ENCODE measurements at places on chromosomes 12 and 14. TPM values are rescaled to one million over a fixed set of nuclear protein-coding genes. Genes with fewer than 3 reads are reported as not detected.

DNA sequence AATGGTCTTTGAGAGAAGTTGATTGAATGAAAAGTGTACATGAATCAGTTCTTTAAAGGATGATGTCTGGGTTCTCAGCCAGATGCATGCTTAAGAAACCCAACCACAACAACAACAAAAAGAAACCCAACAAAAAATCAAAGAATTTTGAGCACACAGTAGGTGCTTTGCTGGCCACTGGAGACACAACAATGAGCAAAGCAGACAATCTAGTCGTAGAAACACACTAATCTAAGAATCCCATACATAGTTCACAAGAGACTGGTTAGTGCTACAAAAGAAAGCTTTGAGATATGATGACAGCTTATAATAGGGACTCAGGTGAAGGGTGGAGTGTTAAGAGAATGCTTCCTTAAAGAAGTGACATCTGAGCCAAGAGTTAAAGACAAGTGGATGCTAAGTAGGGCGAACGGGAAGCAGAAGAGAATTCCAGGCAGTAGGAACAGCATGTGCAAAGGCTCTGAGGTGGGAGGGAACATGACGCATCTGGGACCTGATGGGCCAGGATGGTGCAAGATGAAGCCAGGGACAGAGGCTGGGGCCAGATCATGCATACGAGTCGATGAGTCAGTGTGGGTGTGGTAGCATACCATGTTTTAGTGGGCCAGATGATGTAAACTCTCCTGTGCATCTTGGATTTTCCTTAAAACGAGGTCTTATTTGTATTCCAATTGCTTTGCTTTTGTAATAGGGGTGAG, 4.6 kb upstream of the HIP1R start:
- no peaks in the 10 kb centered on the region for H3K36me3 ChIP-seq
- peaks cover 9% of the 10 kb centered on the region for H3K4me1 ChIP-seq
- no peak overlapping the region for H3K27ac ChIP-seq
- H3K4me3 ChIP-seq = no peak overlapping the region
- DNase-seq = no peak

DNA sequence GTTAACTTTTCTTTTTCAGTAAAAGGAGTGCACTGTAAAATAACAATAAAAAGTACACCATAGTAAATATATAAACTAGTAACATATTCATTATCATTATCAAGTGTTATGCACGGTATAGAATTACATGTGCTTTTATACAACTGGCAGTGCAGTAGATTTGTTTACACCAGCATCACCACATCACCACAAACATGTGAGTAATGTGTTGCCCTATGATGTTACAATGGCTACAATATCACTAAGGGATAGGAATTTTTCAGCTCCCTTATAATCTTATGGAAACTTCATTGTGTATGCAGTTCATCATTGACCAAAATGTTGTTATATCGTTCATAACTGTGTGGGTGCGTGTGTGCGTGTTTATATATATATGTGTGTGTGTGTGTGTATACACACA, 23.5 kb upstream of the NEDD1 start:
- H3K36me3 ChIP-seq = no peaks in the 10 kb centered on the region
- H3K4me1 ChIP-seq = no peaks in the 10 kb centered on the region
- H3K27me3 ChIP-seq = no peaks in the 10 kb centered on the region

DNA sequence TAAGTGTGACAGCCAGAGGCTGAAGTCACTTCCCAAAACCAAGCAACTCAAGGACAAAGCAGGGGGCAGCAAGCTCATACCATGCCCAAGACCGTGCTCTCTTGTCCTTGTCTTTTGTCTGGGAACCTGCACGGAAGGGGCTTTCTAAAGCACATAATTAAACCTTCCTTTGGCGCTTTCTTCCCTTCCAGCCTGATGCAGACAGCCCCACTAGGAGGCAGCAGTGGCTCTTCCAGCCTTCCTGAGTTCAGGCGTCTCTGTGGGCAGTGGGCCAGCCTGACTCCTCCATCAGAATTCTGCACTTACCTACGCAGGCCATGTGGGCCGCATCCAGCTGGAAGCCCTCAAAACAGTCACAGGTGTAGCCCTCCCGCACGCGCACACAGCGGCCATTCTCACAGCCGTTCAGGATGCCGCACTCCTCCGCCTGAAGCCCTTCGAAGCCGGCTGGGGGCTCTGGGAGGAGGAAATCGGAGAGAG, 7.6 kb downstream of the ISCA2 start:
- DNase-seq = no peak
- H3K4me1 ChIP-seq = no peaks in the 10 kb centered on the region
- no peak overlapping the region for H3K4me3 ChIP-seq
- H3K27ac ChIP-seq = no peak overlapping the region

FAR2 gene
- 3.9 TPM for total RNA-seq

DNA sequence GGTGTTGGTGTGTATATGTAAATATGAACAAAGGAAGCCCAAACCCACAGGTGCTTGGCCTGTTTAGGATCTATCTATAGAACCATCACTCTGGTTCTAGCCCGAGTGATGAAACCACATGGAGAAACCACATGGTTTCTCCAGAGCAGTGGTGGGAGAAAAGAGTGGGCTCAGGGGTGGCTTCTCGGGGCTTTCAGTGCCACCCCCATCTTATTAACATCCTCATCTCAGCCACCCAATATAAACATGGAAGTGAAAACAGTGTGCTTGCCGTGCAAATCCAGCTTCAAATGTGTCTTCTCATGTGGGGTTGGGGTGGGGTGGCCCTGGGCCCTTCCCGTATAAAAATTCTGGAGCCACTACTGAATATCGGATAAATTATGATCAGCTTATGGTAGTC, 109.0 kb downstream of the STAB2 start:
- no peak overlapping the region for H3K27ac ChIP-seq
- no peaks in the 10 kb centered on the region for H3K36me3 ChIP-seq
- peaks cover 5% of the 10 kb centered on the region for H3K27me3 ChIP-seq
- H3K4me3 ChIP-seq = no peak overlapping the region
- DNase-seq = no peak

- no peaks in the 10 kb centered on the region for H3K4me1 ChIP-seq
- no peak for DNase-seq
- H3K36me3 ChIP-seq = no peaks in the 10 kb centered on the region
Measured at GRCh38 chr12:73361864-73362230, 1089.7 kb downstream of the TRHDE start.

RHNO1 gene
- 19.6 TPM for total RNA-seq

- no peak for DNase-seq
- H3K27me3 ChIP-seq = peaks cover 11% of the 10 kb centered on the region
- H3K4me1 ChIP-seq = no peaks in the 10 kb centered on the region
- no peak within 1 kb of the TSS for H3K4me3 ChIP-seq
- H3K36me3 ChIP-seq = no peaks in the 10 kb centered on the region
Measured at GRCh38 chr14:69879175-69880043, at the start of gene SMOC1. Gene SMOC1, plus strand, starts transcription at chr14:69879416. Its CDS starts 263 bp downstream, at chr14:69879679.

Data from T-cell (primary cell).